ENCODE measurements at places on chromosomes 11 and 22.

DNA sequence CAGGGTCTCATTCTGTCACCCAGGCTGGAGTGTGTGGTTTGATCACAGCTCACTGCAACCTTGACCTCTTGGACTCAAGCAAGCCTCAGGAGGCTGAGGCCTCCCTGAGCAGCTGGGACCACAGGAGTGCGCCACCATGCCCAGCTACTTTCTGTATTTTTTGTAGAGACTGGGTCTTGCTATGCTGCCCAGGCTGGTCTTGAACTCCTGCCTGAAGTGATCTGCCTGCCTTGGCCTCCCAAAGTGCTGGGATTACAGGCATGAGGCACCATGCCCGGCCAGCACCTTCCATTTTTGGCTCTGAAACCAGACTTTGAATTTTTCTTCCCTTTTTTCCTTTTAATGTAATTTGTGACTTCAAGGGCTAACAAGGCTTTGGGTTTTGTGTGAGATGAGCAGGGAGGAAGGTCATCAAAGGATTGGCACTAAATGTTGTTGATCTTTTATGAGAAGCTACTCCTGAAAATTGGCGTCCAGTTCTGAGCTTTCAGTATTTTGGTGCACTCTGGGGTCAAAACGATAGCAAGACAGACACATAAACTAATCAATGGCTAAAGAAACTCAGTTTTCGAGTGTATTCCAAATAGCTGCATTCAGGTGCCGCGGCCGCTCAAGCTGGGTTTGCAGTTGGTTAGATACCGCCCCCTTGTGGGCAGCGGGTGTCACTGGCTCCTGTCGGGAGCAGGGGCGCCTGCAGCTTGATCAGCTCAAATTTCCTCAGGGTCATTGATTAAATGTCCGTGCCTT, 51.9 kb upstream of the CLMP start:
- peak; percentile 61 for DNase-seq

DNA sequence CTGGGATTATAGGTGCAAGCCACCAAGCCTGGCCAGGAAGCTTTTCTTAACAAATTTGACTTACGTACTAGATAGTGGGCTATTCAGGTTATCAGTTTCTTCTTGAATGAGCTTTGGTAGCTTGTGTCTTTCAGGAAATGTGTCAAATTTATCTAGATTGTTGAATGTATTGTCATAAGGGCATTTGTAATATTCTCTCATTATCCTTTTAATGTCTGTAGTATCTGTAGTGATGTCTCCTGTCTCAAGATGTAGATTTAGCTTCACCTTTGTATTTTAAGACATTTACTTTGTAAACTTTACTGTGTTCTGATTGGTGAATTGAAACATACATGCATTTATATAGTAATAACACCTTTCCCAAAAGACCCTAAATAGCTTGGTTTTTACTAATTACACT, 20.7 kb downstream of the ARHGAP8 start:
- DNase-seq = no peak

GRCh38 chr11:75547617-75548058, 14.4 kb upstream of the SERPINH1 start:
- DNase-seq = no peak

DNA sequence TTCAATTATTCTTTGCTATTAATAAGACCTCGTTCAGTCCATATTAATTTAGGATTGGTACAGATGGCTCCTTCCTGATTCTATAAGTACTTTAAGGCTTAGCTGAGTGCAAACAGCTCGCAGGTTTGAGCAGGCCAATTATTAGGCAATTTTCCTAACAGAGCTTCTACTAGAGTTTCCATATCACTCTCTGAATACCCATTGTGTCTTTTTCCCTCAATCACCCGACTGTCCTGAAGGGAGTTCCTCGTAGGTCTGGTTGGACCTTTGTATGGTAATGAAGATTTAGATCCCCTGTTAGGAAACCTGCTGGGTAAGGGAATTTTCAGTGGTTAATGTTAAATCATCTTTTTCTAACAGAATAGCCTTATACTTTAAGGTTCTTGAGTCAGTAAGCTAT, 61.1 kb downstream of the ARHGAP42 start:
- DNase-seq = no peak

DNA sequence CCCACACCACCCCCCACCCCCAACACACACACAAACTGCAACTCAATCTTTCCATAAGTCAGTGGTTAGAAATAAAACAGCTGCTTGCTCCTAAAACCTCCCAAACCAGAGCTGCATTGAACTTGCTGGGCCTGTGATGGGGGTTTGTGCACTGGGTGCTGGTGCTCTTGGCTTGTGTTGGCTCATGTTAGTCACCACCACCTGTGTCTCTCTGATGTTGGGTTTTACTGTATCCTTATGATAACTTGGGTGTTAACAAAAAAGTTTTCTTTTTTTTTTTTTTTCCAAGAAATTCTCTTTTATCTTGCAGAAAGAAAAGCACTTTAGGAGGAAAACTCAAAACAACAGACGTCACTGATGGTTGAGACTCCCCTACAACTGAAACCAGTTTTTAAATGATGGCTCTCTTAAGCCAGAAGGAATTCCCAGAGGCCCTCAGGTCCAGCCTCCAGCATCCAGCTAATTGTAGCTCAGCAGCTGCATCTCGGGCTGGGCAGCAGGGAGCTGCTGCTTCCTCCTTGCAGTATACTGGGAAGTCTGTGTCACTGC, 79.9 kb upstream of the DRD2 start:
- DNase-seq = no peak

- no peak for DNase-seq
Observed at GRCh38 chr11:75413864-75414263, 14.5 kb downstream of the RPS3 start.

DNA sequence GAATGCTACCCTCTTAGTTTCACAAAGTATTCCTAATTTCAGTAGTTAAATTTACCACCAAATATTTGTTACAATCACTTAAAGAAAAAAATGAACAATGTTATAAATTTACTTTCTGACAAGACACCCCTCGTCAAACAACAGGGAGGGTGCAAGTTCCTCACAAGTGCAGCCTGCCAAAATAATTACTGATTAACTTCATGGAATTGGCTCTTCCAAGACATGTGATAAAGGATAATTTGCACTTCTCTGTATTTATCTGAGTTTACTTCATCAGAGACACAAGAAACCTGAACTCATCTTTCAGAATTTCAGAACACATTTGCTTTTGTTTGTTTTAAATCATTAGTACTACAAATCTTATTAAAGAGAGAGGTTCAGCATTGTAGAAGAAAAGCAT, 66.5 kb downstream of the LARGE2 start:
- no peak for DNase-seq

GRCh38 chr11:44030996-44031395, 16.8 kb upstream of the ACCSL start:
- DNase-seq = no peak

All from stimulated activated naive CD4-positive, alpha-beta T cell (primary cell).